NCI-H460 (cell line): ENCODE measurements at places on chromosomes 4 and X.

GRCh38 chrX:1283741-1284140, 15.1 kb downstream of the CSF2RA start:
- no peak for DNase-seq

DNA sequence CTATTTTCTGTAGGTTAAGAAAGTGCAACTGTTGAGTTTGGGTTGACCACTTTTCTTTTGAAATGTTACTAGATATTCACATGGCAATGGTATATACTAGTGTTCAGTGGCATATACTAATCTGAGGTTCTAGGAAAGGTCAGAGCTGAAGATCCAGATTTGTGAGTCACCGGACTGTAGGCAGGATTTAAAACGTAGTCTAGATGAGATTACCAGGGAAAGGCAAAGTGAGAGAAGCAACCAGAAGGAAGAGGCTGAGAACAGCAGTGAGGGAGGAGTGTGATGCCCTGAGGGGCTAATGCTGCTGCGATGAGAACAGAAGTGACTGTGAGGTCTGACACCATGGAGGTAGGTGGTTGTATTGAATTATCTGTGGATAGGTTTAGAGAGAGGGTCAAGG, 9.7 kb upstream of the PLA2G12A start:
- no peak for DNase-seq

- no peak for DNase-seq
Measured at GRCh38 chr4:110372485-110372884, 103.5 kb upstream of the ENPEP start.

- no peak for DNase-seq
Measured at GRCh38 chr4:142354794-142355420, 491.2 kb downstream of the INPP4B start.

DNA sequence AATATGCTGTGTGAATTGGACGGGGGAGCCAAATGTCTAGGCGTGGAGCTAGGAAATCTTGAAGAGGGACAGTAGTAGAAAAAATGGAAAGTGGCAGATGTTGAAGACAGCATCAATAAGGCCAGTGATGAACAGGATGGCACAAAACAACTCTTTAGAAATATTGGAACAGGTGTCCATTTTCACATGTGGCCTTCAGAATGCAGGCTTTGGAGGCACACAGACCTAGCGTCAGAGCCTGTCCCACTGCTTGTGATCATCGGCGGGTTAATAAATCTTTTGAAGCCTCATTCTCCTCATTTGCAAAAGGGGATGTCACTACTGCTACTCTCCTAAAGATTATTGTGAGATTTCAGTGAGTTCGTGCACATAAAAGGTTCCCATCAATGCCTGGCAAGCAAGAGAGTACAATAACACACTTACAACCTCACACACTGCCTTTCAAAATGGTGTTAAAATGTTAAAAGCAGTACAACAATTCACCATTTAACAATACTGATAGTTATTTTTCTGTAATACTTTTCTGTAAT, 2.4 kb downstream of the PDLIM3 start:
- no peak for DNase-seq

DNA sequence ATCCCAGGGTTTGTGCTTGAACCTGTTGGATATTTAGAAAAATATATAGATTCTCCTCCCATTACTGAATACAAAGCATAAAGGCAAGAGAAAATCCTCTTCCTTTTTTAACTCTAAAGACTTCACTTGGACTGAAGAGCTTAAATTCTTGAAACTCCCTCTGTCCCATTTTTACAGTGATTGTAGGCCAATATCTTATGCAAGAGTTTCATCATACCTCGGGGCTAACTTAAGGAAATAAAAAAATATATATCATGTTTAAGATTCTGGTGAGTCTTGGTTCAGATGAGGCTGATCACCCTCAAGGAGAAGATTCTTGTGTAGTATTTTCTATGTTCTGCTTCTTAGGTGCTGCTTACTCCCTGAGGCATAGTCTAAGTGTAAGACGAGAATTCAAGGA, 1449.6 kb downstream of the C4orf33 start:
- no peak for DNase-seq

DNA sequence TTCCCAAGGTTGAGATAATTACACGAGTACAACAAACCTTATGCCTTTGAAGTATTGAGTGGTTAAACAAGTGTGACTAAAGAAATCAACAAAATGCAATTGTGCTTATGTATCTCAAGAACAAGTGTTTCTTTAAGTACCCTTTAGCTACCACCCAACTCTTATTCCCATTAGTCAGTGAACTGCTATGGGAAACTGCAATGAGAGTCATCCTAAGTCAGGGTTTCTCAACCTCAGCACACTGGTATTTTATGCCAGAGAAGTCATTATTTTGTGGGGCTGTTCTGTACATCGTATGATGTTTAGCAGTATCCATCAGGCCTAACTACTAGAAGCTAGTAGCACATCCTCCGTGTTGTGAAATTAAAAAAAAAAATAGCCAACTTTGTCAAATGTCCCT, 549.1 kb upstream of the BOD1L1 start:
- no peak for DNase-seq

DNA sequence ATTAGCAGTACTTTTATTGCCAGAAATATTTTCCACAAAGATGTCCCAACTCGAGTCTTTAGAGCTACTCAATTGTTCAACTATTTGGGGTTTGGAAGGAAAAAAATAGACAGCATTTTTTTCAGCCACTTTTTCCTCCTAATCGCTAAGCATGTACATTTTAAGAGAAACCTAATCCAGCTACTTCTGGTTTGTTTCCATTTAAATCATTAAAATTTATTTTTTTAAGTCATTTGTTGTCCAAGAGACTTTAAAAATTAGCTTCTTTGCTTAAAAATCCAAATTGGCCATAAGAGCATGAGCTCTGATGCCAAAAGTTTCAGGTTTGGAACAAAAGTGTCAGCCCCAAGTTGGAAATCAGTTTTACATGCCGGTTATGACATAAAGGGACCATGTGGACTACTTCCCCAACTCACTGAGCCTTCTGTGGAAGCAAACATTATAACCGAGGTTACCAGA, 186.3 kb upstream of the INTU start:
- no peak for DNase-seq

DNA sequence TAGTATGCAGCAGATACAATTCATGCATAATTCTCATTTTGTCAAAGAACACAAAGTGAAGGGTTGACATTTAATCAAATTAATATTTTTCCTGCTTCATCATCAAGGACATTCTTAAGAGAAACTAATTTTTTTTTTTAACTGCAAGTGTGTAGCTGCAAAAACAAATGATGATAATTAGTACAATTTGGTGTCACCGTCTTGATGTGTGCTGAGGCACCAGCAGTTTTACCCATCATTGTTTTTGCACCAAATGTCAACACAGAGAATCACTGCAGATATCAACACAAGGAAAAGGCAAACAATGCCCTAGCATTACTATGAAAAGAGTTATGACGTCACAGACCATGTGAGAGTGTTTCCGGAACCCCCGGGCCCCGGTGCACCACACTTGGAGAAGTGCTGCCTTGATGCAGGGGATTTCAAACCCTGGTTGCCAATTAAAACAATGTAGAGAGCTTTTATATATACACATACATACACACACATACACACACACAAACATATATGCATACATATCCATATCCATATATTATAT, 55.9 kb downstream of the AGA start:
- no peak for DNase-seq

DNA sequence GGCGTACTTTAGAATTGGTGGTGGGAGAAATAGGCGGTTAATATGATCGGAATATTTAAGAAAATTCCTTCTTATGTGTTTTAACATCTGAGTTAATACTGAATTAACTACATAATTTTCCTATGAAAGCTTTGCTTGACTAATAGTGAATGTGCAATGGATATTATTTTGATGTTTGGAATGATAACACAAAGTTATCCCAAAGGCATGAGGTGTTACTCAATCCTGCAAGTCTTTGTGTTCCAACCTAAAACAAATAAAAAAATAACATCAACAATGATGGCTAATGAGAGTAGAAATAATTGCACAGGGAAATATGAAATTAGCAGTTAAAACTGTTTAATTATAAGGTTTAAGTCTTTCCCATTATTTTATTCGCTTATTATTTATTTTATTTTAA, 183.6 kb upstream of the ARSJ start:
- DNase-seq = no peak

GRCh38 chr4:186146458-186146857, 42.0 kb downstream of the FAM149A start:
- DNase-seq = no peak

- no peak for DNase-seq
Measured at GRCh38 chr4:141301216-141301615, 80.5 kb downstream of the ZNF330 start.

DNA sequence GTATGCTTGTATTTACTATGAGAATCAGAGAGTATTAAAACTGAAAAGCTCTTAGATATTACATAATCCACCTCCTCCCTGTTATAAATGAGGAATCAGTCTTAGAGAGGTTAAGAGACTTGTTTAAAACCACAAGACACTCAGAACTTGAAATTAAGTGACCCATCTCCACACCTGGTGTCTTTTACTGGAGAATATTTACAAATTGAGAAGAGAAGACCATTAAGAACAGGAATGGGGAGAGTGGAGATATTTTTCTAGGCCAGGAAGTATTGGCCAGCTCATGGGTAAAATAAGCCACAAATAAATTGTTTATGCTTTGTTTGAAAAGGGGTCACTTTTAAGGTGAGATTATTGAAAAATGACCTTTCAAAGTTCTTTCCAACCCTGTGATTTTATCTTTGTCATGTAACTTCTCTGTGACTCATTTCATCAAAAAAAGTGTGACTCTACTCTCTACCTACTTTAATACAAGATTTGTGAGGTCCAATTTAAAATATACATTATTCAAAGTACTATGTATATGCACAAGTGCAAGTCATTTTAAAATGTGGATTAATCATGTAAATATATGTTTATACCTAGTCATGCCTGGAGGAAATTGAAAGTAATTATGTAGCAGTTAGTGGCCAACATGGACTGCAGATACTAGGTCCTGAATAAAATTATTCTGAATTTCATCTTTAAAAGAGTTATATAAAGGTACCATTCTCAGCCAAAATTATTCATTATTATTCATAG, 15.9 kb upstream of the COX7B2 start:
- DNase-seq = no peak

DNA sequence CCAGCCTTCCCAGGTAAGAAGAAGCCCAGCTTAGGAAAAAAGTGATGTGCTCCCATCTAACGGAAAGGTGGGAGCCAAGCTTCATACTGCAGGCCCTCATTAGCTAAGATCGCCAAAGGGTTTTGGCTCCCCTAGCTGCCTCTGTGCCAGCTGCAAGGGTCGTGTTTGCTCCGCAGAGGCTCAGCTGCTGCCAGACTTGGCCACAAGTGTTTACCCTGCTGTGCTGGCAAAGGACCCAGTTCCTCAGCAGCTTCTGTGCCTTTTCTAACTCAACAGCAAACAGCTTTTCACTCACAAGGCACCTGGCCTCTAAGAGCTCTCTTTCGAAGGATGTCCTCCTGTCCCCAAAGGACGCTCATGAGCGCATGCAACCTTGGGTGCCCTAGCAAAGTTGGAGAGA, 12.2 kb upstream of the VMA21 start:
- DNase-seq = no peak

- no peak for DNase-seq
Measured at GRCh38 chr4:163922302-163922701, 427.8 kb downstream of the TMA16 start.

DNA sequence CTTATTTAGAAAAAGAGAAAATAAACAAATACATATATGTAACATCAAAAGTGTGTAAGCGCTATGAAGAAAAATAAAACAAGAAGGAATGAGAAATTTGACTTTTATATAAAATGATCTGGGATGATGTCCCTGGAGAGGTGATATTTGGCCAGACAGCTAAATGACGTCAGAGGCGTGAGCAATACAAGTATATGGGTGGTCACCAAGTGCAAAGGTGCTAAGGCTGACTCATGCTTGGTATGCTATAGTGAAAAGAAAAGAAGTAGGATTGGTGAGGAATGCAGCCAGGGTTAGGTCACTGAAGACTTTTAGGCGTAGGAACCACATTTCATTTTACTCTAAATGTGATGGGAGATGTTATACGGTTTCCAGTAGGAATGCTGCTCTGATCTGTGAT, 1049.1 kb upstream of the TENM3 start:
- peak; percentile 30 for DNase-seq

DNA sequence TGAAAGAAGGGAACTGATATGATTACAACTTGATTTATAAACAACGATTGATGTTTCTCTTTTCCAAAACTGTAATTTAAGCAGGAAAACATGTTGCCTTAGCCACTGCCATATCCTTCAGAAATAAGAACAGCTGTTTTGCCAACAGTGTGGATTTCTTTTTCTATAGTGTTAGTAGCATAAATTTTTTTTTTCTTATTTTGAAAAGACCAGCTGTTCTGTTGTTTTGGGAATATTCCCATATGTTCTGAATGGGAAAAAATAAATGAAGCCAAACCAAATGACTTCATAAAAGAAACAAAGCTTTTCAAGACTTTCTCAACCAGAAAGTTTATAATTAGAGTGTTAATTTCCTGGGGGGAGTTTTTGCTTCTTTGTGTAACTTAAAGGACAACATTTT, 83.9 kb upstream of the ARHGAP24 start:
- DNase-seq = no peak

DNA sequence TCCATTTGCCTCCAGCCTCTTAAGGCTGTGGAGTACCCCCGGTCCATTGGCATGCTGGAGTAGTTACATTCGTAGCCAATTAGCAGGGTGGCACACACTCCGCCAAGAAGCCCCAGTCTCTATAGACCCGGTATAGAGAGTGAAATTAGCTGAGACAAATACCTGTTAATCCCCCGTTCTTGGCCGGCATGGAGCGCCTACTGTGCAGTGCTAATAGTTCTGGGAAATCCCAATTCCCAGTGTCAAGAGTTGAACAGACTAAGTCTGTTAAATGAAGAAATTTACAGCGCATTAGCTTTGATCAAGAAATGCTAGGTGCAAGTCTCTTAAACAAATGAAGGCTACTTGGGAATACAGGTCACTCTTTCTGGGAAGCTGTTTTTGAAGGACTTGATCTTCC, 127.8 kb upstream of the ARX start:
- DNase-seq = no peak

GRCh38 chr4:86108137-86108536, 251.7 kb downstream of the MAPK10 start:
- no peak for DNase-seq

GRCh38 chr4:11293866-11294265, 134.8 kb downstream of the HS3ST1 start:
- no peak for DNase-seq

DNA sequence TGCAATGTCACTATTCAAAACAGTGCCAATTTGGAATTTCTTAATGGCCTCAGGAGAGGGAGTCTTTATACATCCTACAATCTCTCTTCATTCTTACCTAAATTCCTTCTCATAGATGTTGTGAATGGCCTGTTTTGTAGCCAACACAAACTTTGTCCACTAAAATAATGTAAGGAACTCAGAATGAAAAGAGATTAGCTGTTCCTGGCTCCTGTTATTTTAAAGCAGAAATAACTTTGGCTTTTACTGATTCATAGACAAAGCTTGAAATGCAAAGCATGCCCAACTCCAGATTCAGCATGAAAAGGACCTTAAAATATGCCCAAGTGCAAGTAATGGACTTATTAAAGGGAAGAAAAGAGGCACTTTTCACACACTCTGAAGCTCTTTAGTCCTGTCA, 146.0 kb upstream of the GPC4 start:
- no peak for DNase-seq
